AG09319 (cell line): ENCODE measurements at places on chromosomes 7 and 10.
A peak's percentile ranks its signal among the peaks of the same experiment; 100 is the strongest.

DNA sequence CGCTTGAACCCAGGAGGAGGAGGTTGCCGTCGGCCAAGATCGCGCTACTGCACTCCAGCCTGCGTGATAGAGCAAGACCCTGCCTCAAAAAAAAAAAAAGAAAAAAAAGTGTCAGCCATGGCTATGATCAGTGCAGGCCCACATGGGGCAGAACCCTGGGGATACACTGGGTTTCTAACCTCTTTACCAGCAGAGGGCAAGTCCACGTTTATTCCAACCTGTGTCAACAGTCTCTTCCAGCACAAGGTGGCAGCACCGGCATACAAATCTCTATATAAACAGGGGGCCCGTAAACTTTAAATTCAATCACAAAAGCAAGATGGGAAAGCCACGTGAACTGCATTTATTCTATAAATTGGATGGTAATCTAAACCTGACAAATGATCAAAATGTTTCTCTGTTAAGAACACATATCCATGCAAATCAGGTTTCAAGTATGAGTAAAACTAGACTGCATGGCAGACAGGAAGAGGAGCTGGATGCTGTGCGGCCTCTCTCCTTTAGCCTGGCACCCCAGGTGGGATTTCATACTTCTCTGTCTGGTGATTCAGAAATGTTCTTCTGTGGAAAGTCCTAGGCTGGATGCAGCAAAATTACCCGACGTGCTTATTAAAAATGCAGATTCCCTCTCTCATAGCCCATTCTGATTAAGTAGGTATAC, 60.0 kb upstream of the STEAP1B start:
- peak; percentile 79 for DNase-seq

DNA sequence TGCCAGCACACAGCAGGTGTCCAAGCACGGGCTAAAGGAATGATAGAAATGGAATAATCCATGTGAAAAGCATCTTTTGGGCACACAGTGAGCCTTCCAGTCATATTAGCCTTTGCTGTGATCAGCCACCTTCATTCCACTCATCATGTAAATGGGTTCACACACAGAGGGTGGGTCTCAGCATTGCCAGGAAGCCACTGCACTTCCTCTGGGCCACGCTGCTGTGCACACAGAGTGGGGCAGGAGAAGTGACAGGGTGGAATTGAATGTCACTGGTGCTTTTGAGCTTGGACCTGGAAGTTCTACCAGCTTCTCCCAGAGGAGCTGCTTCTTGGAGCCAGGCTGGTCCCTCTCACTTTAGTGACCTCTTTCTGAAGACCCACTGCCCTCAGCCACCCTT, 203.5 kb downstream of the USP6NL start:
- DNase-seq, result no peak

DNA sequence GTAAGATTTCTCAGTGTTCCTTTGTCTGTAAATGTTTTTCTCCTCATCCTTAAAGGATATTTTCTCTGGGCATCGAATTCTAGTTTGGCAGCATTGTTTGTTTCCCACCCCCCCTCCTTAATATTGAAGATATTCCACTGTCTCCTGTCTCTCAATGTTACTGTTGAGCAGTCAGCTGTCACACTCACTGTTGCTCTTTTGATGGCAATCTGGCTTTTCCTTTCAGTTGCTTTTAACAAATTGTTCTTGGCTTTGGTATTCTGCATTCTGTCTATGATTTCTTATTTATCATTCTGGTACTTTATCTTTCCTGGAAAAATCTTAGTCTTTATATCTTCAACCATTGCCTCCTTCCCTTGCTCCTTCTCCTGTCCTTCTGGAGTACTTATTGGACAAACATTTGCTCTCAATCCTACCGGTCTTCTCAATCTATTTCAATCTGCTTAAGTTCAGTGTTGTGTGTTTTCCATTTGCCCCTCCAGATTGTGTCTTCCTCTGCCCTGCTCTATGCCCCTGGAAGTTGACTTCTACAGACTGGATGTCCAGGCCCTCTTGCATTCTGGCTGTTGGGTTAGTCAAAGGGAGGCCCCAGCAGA, 9.3 kb upstream of the GTPBP4 start:
- no peak for DNase-seq

DNA sequence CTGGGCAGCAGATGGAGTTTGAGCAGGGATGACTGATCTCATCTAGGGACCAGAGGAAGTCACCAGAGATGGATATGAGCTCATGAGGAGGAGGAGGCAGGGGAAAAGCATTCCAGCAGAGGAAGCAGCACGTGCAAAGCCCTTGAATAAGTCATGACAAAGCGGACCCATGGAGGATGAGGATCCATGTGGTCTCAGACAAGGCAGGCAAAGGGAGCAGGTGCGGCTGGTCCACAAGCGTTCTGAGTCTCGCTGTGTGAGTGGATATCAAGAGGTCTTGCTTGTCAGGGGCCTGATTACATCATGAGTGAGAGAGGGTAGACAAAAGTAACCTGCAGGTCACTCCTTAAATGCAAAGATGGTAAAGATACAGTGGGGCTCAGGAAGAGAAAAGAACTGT, 307.6 kb downstream of the GRID1 start:
- no peak for DNase-seq

- no peak for DNase-seq
These were observed 41.4 kb downstream of the GNA12 start for GRCh38 chr7:2802504-2803341.

- no peak for DNase-seq
These were observed 168.3 kb downstream of the BMPER start for GRCh38 chr7:34073676-34074075.

- DNase-seq, result no peak
These were observed 636.5 kb downstream of the DNAJB9 start for GRCh38 chr7:109206196-109206595.

DNA sequence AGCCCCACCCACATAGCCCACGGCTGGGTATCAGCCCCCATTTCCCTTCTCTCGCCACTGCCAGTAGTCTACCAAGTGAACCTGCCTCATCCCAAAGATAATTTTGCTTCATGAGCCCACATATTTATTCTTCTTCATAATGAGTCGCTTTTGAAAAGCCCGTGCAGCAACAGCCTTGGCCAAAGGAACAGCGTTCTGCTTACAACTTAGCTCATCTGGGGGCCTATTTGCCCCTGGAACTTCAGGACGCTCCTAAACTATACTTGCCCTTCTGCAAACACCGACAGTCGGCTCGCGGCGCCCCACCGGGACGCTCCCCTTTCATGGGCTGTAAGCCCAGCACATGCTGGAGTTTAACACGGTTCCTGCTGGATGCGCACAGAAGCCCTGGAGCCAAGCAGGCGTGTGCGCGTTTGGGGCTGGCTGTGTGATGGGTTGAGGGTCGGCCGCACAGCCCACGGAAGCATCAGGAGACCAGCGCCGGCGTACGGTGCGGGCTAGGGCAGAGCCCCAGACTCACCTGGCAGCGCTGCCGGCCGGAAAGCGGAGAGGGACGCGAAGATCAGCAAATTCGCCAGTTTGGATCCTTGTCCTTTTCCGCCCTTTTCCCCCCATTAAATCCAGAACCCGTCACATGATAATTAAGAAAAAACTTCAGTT, 370 bp downstream of the TMEM60 start:
- no peak for DNase-seq

- no peak for DNase-seq
These were observed 10.8 kb downstream of the AFAP1L2 start for GRCh38 chr10:114393482-114393881.

GRCh38 chr10:47021850-47022249, 110.6 kb downstream of the PTPN20 start:
- no peak for DNase-seq
